ENCODE measurements at places on chromosomes 5 and 9.
A peak's percentile ranks its signal among the peaks of the same experiment; 100 is the strongest.

GRCh38 chr9:101457003-101457402, 21.4 kb upstream of the ALDOB start:
- DNase-seq, result no peak

- no peak for DNase-seq
Measured at GRCh38 chr9:115300874-115301273, 182.9 kb upstream of the TNC start.

DNA sequence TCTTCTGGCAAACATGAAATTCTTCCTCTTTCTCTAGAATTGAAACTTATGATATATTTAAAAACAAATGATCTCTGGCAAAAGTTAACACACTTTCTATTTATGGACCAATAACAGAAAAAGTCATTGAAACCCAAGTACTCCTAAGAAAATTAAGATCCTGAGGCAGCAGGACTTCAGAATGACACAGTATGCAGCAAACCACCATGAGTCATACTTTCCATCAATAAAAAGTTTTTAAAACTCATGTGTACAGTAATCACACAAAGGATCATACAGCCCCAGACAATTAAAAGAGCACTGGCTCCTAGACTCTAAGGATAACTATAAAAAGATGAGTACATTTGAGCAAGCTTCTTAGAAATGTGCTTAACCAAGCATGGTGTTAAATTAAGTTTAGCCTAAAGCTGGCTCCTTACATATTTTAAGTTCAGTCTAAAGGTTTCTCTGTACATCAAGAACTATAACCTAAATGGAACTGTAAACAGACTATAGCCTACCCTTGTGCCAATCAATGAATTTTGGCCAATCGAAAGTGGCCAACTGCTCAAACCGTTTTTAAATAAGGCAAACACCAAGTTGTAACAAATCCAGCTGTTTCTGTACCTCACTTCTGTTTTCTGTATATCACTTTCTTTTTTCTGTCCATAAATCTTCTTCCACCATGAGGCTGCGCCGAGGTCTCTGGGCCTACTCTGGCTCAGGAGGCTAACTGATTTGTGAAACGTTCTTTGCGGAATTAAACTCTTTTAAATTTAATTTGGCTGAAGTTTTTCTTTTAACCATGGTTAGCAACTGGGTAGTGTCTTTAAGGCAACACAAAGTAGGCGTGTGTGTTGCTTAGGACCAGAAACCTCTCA, 232.1 kb upstream of the PIK3R1 start:
- no peak for DNase-seq

GRCh38 chr9:4339357-4339756, 39.5 kb upstream of the GLIS3 start:
- peak; percentile 72 for DNase-seq

DNA sequence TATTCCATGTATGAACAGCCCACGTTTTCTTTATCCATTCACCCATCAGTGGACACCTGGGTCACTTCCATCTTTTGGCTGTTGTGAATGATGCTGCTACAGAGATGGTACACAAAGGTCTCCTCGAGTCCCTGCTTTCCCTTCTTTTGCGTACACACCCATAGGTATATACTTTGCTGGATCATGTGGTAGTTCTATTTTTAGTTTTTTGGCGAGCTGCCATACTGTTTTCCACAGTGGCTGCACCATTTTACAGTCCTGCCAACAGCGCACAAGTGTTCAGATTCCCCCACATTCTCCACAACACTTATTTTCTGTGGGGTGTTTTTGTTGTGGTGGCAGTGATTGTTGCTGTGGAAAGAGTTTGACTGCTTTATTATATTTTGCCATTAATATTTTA, 16.2 kb downstream of the RAPGEF1 start:
- no peak for DNase-seq

- DNase-seq, result peak; percentile 38
Measured at GRCh38 chr9:15837079-15837679, 284.3 kb downstream of the CCDC171 start.

GRCh38 chr5:87900419-87900818, 368.2 kb downstream of the TMEM161B start:
- DNase-seq, result no peak

- no peak for DNase-seq
Measured at GRCh38 chr9:133058550-133059320, 3.0 kb upstream of the CEL start.

DNA sequence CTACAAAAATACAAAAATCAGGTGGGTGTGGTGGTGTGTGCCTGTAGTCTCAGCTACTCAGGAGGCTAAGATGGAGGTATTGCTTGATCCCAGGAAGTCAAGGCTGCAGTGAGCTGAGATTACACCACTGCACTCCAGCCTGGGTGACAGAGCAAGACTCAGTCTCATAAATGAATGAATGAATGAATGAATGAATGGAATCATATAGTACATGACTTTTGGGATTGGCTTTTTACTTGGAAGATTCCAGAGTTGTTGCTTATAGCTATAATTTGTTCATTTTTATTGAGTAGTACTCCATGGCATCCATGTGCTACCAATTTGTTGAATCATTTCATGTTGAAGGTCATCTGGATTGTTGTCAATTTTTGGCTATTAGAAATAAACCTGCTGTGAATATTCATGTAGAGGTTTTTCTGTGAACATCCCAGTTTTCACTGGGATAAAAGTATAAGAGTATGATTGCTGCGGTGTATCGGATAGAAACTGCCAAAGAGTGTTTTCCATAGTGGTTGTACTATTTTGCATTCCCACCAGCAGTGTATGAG, 19.9 kb downstream of the ERBIN start:
- no peak for DNase-seq

DNA sequence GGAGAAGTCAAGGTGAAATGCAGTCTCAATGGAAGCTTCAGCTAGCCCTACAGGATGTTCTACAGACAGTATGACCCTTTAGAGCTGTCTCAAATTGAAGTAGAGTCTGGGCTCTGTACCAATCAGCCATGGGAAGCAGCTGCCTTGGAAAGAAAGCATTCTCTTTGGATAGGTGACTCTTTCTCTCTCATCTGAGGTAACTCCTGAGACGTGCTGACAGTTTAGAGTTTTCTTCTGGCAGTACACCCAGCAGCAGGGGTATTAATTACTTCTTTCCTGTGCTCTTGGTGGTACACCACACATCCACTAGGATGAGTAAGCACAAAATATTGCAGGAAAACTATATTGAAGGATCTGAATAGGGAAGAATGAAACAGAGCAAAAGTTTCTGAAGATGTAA, 329.6 kb upstream of the RGMB start:
- no peak for DNase-seq

GRCh38 chr5:55030676-55031369, 6.8 kb downstream of the GZMK start:
- no peak for DNase-seq

DNA sequence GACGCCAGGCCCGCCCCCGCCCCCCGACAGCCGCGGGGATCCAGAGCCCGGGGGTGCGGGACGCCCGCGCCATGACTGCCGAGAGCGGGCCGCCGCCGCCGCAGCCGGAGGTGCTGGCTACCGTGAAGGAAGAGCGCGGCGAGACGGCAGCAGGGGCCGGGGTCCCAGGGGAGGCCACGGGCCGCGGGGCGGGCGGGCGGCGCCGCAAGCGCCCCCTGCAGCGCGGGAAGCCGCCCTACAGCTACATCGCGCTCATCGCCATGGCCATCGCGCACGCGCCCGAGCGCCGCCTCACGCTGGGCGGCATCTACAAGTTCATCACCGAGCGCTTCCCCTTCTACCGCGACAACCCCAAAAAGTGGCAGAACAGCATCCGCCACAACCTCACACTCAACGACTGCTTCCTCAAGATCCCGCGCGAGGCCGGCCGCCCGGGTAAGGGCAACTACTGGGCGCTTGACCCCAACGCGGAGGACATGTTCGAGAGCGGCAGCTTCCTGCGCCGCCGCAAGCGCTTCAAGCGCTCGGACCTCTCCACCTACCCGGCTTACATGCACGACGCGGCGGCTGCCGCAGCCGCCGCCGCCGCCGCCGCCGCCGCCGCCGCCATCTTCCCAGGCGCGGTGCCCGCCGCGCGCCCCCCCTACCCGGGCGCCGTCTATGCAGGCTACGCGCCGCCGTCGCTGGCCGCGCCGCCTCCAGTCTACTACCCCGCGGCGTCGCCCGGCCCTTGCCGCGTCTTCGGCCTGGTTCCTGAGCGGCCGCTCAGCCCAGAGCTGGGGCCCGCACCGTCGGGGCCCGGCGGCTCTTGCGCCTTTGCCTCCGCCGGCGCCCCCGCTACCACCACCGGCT, 1.0 kb downstream of the FOXE1 start:
- DNase-seq, result peak; percentile 35

DNA sequence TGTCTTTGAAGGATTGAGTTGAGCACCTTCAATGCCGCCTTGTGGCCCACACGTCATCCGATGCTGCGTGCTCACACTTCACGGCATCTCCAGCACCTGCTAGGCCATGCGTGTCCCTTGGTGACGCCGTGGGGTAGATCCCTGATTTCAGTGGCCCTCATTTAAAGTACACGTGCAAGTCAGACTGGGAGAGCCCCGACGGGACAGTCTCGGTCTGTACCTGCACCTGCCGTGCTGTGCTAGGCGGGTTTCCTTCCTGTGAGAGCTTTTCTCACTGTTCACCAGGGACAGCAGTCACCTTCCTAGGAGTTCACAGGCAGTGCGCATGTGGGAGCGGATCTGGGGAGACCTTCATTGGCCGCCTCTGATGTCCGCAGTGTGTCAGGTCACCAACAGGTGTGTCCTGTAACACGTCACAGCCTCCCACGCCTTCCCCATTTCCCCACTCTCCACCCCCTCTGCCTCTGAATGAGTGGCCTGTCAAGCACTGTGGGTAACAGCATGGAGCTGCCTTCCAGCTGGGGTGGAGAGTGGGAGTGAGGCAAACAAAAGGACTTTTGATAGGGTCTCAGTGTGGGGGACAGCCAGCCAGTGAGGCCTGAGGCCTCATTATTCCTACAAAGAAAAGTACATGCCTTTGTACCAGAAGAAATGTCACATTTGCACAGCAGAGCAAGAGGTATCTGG, 236.4 kb downstream of the FANCC start:
- DNase-seq, result no peak

- no peak for DNase-seq
Measured at GRCh38 chr5:93589152-93589828, 6.3 kb downstream of the NR2F1 start.

GRCh38 chr5:86865256-86865785, 247.6 kb downstream of the COX7C start:
- DNase-seq, result no peak

DNA sequence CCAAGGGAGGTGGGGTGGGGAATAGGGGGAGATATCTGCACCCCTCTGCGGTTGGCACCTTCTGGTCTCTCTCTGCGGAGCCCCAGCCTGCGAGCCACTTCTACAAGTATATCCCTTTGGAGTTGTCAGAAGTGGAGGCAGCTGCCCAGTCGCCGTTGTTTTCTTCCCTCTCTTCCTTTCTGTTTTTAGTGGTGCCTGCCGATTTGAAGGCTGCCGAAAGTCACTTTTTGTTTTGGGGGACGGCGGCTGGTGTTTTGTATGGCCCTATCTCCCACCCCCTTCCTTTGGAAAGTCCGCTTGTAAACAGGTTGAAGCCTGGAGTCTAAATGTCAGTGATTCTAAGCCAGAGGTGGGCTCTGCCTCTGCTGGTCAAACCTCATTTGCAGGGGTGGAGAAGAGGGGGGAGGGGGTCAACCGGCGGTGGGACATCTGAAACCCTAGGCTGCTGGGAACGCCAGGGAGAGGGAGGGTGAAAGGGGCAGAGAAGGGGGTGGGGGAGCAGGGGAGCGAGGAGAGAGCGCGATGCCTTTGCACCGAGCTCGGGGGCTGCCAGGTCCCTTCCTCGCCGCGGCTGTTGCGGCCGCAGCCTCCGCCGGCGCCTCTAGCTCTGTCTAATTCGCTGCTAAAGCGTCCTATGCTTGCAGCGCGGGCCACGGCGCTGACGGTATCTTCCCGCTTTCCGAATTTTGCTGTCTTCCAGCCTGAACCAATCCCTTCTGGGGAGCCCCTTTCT, at the start of gene FGF10:
FGF10 (minus strand) TSS at position 331 of the 733 bp plus-strand sequence. CDS start 738 bp downstream, outside the sequence.
- no peak for DNase-seq

DNA sequence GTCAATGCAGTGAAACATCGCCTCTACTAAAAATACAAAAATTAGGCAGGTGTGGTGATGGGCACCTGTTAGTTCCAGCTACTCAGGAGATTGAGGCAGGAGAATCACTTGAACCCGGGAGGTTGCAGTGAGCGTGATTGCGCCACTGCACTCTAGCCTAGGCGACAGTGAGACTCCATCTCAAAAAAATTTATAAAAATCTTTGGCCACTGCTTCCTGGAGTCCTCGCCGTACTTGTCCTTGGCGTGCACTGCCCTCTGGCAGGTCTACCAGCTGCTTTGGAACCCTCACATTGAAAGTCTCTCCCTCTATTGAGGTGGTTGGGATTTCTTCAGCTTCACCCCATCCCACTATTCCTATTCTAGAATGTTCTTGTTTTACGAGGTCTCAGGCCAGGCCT, 25.0 kb downstream of the DYNC2I2 start:
- DNase-seq, result no peak

DNA sequence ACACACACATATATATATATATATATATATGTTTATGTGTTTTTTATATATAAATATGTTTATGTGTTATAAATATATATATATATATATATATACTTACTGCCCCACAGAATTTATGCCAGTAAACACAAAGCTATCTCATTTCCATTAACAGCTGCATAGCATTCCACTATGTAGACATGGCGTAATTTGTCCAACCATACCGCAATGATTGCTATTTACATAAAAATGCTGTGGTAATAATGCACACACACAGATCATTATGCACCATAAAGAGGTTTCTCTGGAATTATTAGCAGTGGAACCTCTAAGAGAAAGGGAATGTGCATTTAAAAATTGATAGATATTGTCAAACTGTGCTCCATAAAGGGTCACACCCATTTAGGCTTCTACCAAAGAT, 150.1 kb downstream of the CEP120 start:
- DNase-seq, result no peak

DNA sequence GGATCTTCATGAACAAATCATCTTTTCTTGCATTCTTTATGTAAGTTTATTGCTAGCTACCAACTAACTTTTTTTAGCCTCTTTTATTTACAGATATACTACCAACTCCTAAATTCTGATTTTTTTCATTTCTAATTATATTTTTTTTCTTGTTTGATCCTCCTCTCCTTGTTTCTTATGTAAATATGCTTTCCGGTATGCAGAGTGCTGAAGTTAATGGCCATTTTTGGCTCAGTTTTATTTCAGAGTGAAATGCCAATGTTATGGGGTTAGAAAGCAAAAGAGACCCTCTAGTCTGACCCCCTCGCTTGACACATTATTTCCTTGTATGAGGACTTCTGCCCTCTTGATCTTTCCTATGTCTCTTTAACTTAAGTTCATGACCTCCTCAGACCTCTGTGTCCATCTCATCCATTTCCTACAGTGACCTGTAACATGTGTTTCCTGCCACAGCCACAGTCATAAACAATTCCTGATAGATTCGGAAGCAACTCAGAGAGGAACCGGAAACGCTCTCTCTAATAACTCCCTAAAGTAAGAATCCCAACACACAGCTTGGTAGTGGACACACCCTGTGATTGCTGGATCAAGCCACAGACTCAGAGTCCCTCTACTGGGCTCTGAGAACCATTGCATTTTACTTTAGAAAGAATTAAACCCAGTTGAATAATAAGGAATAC, 42.9 kb upstream of the AFAP1L1 start:
- DNase-seq, result no peak

GRCh38 chr5:38753141-38753540, 92.7 kb upstream of the OSMR start:
- no peak for DNase-seq

- no peak for DNase-seq
Measured at GRCh38 chr9:101626295-101626694, 31.5 kb upstream of the PPP3R2 start.

- DNase-seq, result no peak
Measured at GRCh38 chr5:113181409-113181808, 204.8 kb downstream of the DCP2 start.

All from CD4-positive, alpha-beta T cell treated with Interleukin-4 for 4 hours (primary cell).